ENCODE measurements at places on chromosomes 3 and 15.

DNA sequence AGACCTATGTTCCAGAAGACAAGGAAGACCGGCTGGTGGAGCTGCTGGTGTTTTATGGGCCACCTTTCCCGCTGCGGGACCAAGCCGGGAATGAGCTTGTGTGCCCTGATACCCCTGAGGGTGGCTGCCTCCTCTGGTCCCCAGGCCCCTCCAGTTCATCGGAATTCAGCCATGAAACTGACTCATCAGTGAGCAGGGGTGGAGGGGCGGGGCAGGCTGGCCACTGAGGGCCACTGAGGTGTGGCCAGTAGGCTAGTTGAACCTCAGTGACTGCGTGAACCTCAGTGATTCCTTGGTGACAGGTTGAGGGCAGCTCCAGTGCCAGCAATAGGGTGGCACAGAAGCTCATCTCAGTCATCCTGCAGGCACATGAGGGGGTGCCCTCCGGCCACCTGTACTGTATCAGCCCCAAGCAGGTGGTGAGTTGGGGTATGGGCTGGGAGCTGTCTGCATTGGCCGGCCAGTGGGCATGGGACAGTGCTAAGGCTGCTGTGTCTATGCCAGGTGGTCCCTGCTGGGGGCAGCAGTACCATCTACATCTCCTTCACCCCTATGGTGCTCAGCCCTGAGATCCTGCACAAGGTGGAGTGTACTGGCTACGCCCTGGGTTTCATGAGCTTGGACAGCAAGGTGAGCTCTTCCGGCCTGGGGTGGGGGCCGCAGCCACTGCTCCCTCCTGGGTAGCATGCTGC is 20.3 kb downstream of the ACAA1 start:
- DNase-seq = no peak

DNA sequence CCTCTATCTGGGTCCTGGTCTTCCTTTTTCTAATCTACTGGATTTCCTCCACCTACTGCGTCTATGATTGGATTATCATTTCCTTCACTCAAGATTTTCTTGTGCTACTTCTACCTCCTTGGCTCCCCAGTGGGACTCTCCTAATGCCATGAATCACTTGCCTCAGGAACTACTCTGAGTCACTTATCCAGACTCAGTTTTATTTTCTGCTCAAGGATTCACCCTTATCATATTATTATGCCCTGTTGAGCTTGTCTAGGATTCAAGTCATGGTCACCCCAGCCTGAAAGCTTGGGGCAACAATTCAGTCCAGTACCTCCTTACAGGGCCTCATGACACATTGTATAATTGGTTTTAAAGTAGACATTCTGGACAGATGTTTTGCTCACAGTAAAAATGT is 968.1 kb downstream of the ROBO1 start:
- DNase-seq = no peak

GRCh38 chr15:35460616-35461015 is 85.3 kb downstream of the DPH6 start:
- no peak for DNase-seq

DNA sequence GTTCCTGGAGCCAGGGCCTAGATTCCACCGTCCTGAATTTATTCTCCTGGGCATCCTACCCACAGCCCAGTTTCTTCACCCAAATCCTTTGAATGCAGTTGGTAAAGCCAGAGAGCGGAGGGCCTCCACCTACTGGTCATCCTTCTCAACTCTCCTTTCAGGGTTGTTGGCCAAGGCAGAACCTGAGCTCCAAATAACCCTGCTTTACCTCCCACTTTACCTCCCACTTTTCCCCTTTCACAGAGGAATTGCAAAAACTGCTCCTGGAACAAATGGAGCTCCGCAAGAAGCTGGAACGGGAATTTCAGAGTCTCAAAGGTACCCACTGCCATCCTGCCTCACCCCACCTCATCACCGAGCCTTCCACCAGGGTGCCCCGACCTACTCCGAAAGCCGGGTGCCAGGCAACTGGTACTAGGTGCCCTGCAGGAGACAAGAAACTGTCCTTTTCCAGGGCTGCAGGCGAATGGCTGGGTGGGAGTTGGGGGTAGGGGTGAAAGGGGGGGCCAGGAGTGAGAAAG is 6.8 kb downstream of the SKOR1 start:
- DNase-seq = no peak

DNA sequence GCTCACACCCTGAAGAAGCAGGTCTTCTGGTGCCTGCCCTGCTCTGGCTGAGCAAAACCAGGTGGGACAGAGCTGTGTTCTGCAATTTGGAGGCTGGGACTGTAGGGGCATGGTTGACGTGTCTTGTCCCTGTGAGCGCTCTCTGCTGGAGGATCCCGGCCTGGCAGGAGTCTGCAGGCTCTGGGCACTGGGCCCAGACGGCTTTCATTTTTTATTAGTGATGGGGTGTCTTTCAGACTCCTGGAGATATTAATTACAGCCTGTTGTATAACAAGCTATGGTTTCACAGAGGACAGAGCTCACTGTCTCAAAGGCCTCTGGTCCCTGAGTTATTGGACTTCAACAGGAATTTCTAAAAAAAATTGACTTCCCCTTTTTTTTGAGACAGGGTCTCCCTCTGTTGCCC is 29.5 kb upstream of the ZNF710 start:
- DNase-seq = peak; percentile 45

DNA sequence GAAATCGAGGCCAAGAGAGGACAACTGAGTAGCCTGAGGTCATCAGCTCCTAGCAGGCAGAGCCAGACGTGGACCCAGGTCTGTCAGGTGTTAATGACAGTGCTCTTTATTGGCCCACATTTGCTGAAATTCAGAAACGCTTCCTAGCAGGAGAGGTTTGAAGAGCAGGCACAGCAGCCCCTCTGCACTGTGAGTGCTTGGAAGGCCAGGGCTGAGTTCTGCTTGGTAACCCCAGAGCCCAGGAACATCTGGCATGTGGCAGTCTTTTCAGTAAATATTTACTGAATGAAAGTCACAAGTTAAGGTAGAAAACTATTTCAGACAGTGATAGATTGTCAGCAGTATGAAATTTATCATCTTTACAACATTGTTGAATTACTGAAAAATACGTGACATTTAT is 102.4 kb downstream of the PLCL2 start:
- no peak for DNase-seq

DNA sequence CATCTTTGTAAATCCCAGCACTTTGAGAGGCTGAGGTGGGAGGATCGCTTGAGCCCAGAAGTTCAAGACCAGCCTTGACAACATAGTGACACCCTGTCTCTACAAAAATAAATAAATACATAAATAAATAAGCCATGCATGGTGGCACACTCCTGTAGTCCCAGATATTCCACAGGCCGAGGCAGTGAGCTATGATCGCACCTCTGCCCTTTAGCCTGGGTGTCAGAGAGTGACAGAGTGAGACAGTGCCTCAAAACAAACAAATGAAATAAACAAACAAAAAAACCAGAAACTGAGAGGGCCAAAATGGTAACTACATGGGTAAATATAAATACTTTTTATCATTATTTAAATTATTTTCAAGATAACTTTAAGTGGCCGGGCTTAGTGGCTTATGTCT is 445.4 kb downstream of the ZIC1 start:
- DNase-seq = no peak

DNA sequence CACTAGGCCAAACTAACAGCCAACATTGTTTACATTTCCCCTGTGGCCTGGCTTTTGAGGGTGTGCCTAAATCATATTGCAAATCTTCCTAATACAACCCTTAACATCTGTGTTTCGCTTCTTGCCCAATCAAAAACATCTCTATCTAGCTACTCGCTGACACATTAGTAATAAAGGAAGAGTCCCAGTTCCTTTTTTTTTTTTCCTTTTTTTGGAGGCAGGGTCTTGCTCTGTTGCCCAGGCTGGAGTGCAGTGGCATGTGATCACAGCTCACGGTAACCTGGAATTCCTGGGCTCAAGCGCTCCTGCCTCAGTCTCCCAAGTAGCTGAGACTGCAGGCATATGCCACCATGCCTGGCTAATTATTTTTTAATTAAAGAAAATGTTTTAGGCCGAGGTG is 2.1 kb upstream of the SRPRB start:
- DNase-seq = no peak

DNA sequence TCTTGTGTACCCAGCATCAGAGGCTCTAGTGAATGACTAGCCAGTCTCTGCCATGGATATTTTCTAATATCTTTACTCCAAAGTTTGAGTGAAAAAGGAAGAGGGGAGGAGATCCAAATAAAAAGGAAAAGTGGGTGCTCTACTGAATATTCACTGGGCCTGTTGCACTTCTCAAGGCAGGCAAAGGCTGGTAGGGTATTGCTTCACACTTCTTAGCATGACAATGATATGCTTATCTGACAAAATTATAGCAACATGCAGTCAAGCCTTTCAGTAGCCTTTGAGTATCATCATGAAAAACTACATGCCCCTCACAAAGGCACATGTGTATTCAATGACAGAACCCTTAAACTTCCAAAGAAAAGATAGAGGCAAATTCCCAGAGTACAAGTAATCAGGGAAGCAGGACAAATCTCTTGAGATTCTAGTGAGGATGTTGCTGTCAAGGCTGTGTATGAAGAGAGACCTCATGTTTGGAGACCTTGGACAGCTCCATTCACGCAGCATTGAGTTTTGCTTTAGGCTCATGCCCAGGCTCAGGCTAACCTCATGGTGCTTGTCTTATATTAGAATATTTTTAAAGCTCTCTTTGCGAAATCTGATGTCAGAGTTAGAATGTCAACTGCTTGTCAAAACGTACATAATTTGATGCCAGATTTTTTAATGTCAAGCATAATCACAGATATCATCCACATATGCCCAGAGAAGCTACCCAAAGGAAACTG is 506.9 kb downstream of the OCA2 start:
- DNase-seq = no peak

DNA sequence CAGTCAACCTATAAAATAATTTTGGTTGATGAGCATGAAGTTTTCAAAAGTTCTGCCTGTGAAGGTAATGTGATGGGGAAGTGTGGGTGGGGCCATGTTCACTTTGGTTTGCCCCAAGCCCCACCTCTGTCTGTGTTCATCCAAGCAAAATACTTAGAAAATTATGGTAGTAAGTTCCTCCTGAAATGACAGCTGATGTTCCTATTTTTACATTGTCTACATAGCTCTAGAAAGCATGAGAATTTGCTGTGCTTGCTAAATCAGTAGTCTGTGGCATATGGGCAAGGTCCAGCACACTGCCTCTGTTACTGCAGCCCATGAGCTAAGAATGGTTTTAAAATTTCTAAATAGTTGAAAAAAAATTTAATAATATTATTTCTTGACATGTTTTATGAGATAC is 21.9 kb upstream of the CP start:
- DNase-seq = no peak

DNA sequence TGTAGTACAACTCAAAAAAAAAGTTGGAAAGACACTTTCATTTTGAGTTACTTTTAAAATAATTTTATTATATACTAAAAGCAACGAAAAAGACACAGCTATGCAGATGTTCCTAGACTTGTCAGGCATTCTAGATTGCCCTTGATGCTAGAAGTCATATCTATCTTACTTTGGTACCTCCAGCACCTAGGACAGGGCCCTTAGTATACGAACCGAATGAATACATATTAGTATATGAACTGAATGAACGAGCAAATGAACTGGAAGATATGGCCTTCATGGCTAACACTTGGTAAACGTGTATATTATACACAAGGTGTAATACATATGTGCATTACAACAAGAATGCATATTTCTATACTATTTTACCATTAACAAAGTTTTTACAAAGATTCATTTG is 24.1 kb downstream of the ATP13A5 start:
- no peak for DNase-seq

DNA sequence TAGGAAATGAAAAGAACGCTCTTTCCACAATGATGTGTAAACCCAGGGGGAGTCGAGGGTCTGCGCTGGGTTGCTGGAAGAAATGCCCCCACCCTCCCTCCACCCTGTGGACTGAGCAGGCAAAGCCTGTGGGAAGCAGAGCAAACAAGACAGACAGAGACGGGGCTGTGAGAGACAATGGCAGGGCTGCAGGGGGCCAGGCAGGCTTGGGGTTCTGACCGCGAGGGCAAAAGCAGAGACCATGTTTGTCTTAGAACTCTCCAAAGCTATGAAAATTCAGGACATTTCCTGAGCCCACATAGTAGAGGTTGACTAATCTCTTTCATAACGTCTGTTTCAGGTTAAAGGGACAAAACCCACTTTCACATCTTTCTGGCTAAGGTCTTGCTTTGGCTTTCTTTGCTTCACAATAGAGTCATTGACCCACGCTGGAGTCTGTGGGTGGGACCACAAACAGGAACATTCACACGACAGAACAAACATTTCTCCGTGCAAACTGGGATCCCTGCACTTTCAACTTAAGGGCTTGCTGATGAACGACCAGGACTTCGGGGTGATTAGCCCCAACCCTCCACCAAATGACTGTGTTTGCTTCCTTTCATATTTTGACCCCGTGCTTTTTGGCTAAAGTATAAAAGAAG is 156.0 kb upstream of the TPM1 start:
- no peak for DNase-seq

DNA sequence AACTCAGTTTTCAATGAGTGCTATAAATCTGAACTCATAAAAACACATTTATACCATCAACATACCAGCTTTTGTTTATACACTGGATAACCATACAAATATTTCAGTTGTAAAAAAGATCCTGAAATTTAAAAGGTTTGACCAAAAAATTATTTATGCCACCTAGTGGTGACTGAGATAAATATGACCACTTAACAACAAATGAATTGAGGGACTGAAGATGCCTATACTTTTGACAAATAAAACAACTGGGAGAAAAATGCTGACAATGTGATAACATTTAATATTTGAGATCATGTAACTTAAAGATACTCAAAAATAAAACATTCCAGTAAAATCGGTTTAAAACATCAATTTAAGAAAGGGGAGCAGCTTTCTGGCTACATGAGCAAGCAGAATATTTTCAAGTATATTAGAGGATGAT is 30.4 kb downstream of the ATG3 start:
- no peak for DNase-seq

- DNase-seq = no peak
Measured at GRCh38 chr3:65702202-65702601, 336.5 kb downstream of the MAGI1 start.

GRCh38 chr15:77513226-77513625 is 92.5 kb downstream of the HMG20A start:
- no peak for DNase-seq

DNA sequence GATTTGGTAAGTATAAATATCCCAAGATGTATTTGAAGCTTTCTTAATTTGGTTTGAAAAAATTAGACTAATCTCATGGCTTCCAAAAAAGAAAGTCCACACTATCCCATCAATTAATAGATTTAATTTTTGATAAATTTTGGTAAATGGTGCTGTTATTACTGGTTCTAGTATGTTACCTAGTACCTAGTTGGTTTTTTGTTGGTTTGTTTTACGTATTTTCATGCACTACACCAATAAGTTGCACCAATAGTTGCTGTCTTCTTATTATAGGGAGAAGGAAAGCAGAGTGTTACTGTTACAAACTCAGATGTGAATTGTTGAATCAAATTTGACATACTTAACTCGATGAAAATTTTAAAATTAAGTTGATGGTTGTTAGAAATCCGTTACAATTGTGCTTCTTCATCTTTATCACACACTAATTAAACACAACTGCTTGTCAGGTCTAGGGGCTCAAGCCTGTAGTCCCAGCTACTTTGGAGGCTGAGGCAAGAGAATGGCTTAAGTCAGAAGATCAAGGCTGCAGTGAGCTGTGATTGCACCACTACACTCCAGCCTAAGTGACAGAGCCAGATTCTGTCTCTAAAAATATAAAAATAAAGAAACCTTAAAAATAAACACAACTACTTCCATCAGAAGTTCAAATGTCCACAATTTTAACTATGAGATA is 23.1 kb upstream of the MBNL1 start:
- no peak for DNase-seq
